Cortex of kidney (tissue), 1 donor: ENCODE measurements at places on chromosomes 2 and 18.

GRCh38 chr2:215626812-215627281, 191.0 kb upstream of the FN1 start:
- DNase-seq, result no peak

DNA sequence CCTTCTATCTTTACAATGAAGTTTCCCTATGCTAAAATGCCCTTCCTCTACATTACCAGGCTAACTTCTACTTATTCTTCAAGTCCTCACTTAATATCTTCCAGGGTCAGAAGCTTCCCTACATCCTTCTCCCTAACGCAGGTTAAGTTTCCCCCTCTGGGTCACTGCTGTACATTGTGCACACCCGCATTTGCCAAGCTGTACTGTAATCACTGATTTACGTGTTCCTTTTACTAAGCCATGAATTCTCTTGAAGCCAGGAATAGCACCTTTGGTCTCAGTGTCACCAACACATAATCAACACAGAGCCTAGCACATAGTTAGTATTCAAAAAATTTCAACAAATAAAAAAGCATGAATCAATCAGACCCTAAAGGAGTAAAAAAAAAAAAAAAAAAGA, 22.3 kb downstream of the ACVR1 start:
- no peak for DNase-seq

GRCh38 chr2:186181625-186182024, 304.4 kb upstream of the ZC3H15 start:
- DNase-seq, result no peak

DNA sequence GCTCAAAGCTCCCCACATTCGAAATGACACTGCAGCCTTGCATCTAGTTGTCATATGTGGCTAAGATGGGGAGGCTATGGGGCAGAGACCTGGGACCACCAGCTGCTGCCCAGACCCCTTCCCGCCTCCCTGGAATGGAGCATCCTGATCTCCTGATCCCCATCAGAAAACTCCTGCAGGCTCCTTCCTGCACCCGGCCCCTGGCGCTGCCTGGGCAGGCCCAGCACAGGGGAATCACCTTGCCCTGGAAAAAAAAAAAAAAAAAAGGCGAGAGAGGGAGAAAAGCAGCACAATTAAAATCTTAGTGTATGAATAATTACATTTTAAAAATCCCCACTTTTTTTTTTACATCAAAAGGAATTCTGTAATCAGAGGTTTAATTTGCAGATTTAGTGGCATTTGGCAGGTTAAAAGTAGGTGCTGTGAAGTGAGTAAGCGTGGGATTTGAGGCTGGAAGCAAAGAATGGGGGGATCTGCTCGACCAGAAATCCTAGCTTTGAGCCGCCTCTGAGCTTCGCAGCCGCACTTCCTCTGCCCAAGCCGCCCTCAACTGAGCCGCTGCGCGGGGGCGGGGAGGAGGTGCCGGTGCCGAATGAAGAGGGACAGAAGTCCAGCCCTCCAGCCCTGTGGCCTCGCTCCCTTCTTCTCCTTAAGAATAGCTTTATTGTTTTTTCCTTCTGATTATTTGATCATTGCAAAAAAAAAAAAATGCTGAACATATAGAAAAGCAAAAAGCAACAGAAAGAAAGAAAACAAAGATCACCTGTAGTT, 30.0 kb downstream of the THNSL2 start:
- DNase-seq, result no peak

DNA sequence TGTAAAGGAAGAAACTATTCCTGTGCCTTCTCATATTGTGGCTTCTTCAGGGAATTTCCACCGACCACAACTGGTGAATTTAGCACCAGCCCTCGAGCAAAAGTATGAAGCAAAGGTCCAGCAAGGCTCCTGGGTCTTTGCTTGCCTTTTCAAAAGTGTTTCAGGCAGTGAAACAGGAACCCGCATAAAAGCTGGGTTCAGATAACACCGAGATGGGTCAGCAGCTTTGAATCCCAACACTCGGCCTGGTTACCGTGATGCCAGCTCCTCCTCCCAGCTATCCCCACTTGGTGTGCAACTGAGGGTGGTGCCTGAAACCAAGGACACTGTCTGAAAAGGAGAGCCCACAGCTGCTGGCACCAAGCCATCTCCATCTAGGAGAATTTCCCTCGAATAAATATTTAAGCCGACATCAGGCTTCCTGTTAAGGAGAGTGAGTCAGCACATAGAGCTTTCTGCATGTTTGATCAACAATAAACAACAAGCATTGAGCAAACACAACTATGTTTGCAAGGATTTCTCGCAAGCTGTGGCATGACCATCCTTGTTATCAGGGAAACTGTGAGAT, 69.5 kb downstream of the ANTXR1 start:
- DNase-seq, result no peak

DNA sequence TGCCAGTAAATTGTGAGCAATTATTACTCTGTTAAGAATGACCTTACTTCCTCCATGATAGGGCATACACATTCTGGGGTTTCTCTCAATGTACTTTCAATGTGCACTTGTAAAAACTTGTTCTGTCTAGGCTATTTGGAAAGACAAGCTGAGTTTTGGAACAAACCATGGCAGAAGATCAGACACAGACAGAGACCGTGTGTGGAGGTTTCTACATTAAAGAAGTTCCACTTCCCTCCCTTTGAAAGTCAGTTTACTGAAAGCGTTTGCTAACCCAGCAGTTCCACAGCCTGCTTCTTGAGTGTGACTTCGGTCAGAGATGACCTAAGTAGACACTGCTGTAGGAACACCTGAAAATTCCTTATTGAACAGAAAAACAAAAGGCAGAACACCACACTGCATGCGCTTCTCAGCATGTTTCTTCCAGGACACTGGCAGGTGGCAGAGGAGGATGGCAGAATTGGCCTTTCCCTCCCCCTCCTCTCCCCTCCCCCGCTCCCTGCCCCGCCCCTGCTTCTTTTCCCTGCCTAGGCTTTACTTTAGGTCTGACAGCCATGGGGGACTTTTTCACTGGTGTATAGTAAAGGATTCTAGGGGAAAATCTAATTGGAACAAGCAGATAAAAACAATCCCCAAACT, 109.8 kb downstream of the NOL10 start:
- DNase-seq, result no peak
